ENCODE measurements at places on chromosomes 5 and 9.

GRCh38 chr9:97703437-97704344, 6.6 kb upstream of the XPA start:
- DNase-seq = no peak

- DNase-seq = no peak
These were observed 291.0 kb downstream of the TAF11L14 start for GRCh38 chr5:17925276-17925675.

- no peak for DNase-seq
These were observed 203.6 kb upstream of the PRDM9 start for GRCh38 chr5:23303836-23304235.

GRCh38 chr9:28320616-28321015, 747.3 kb upstream of the C9orf72 start:
- no peak for DNase-seq

- no peak for DNase-seq
These were observed 157.4 kb upstream of the OTULINL start for GRCh38 chr5:14424011-14424685.

GRCh38 chr5:95081982-95082381, 202.9 kb downstream of the MCTP1 start:
- DNase-seq = no peak

DNA sequence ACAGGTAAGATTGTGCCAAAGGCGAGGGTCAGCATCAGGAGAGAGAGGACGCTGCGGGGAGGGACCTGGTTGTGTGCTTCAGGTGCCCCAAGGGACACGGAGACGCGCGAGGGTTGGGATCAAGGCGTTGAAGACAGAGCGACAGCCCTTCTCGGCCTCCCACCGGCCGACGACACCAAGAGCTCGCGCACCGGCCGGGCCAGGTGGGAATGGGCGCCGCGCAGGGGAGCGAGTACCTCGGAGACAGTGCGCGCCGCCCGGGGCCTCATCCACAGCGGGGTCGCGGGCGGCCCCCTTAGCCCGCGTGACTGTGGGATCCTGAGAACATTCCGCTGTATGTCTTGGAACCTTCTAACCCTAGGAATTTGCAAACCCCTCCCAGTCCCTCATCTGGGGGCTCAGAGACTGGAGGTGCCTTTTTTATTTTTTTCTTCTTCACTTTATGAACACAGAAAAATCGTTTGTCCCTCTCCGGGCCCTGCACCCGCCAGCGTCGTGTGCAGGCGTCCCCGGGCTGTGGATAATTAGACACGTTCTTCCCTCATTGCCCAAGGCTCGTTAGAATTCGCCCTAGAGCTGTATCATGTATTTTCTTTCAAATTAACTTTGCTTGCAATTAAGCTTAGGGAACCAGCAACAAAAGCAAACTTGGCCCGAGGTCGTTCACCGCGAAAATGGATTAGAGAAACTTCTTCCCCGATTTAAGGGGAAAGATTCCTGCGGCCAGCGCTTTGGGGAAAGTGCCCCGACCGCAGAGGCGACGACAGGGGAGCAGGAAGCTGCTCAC, 4.8 kb downstream of the FOXE1 start:
- no peak for DNase-seq

DNA sequence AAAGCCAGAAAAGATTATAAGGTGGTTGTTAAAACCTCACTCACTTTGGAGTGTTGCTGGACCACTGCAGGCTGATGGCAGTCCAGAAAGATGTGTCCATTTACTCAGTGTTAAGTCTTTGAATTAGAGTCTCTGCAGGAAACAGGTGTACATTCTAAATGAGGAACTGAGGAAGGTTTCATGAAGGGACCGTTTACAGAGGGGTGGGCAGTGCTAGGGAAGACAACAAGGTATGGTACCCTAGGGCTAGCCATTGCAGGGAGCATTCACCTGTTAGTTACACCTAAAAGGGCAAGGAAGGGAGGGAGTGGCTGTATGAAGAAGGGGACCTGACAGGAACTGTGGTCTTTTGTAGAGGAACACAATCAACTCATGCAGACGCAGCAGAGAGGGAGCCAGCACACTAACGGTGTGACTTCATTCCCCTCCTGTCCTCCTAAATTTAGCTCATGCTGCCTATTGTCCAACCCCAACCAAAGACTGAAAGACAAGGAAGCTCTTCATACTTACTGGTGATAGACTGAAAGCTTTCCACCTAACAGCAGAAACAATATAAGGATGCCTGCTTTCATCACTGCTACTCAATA, 32.2 kb upstream of the PAX5 start:
- no peak for DNase-seq

GRCh38 chr5:137822158-137822764, 45.4 kb upstream of the MYOT start:
- DNase-seq = no peak

GRCh38 chr5:179836225-179837019, 15.7 kb downstream of the SQSTM1 start:
- DNase-seq = no peak

GRCh38 chr5:107698286-107698685, 27.5 kb upstream of the EFNA5 start:
- DNase-seq = no peak

- DNase-seq = no peak
These were observed 290.9 kb upstream of the RGMB start for GRCh38 chr5:98482321-98483300.

GRCh38 chr5:97182571-97183099, 412 bp downstream of the RIOK2 start:
- no peak for DNase-seq

DNA sequence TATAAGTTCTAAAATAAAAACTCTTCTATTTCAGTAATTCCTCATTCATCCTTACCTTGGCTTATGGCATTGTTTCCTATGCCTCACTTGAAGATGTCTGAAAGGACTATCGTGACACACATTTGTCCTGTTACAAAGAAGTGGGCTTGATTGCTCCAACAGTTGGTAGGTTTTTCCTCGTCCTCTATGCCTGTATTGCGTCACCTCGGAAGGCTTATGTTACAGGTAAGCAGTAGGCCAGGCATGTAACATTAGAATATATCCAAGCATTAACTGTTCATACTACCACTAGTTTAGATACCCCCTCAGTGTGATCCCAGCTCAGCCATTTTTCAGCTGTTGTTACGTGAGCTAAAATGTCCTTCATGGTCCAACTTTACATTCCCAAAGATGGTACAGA, 116.7 kb downstream of the MLLT3 start:
- DNase-seq = no peak

DNA sequence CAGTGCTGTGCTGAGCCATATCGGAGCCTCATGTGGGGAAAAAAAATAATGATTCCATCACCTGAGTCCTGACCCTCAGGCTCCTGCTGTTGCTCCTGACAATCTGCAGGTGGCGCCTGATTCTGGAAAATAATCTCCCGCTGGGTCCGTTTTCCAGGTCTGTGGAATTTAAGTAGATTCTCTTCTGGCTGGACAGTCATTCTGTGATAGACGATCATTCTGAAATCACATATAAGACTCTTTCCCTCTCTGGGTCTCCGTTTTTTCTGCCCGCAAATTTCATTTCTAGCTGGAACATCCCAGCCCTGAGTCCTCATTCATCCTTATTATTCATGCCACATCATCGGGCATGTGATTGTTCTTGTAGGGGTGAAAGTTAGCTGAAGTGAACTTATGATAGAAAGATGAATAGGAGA, 22.1 kb upstream of the STXBP1 start:
- DNase-seq = no peak

DNA sequence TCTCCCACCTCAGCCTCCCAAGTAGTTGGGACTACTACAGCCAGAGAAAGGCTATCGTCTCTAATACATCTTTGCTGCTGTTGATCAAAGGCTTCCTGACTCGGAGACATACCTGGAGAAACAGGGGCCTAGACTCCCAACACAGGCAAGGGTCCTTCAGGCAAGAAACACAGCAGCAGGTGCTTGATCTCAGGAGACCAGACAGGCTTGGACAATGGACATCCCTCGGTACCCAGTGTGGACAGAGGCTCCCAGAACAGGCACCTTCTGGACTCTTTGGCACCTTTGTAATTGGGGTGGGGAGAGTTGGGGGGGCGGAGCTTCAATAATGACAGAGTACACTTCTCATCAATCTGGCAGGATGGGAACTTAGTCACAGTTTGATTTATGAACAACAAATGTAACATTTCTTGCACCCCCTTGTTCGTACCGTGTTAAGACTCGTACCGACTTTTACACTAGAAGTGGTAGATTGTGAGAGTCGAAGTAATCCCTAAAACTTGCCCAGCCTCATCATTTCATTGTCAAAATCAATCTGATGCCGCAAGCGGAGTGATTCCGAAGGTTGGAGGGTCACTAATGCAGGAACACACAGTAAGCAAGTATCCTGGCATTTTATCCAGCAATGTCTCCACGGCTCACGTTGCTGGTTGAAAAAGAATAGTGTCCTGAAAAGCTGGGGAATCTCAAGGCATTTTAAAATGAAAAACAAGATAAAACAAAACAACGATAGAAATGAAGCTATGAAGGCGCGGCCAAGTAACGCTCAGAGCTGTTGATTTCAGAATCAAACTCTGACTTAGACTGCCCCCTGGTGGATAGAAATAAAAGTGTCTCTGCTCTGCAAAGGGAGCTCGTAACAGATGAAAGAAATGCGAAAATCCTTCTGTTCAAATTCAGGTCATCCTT, 46.4 kb upstream of the STK32A start:
- peak; percentile 4 for DNase-seq

GRCh38 chr9:129052592-129052991, 16.2 kb downstream of the MIGA2 start:
- DNase-seq = no peak

- no peak for DNase-seq
These were observed 59.5 kb upstream of the ALDH1B1 start for GRCh38 chr9:38333047-38333446.

- no peak for DNase-seq
These were observed 128.2 kb upstream of the RASEF start for GRCh38 chr9:83191154-83191553.

DNA sequence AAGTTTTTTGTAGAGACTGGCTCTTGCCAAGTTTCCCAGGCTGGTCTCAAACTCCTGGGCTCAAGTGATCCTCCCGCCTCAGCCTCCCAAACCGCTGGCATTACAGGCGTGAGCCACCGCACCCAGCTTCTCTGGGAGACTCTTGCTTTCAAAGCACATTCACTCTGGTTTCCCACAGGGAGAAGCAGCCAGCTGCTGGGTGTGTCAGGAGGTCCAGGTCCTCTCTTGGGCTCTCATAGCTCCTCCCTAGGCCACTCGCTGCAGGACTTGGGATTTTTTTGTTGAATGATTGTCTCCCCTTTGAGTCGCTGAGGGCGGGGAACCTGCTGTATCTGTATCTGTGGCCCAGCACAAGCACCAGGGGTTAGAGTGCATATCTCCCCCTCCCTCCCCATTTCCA, 68.4 kb upstream of the RAPGEF1 start:
- no peak for DNase-seq

GRCh38 chr9:112677040-112677439, 40.9 kb downstream of the INIP start:
- no peak for DNase-seq

- DNase-seq = no peak
These were observed 67.8 kb downstream of the ACTBL2 start for GRCh38 chr5:57414857-57415256.

DNA sequence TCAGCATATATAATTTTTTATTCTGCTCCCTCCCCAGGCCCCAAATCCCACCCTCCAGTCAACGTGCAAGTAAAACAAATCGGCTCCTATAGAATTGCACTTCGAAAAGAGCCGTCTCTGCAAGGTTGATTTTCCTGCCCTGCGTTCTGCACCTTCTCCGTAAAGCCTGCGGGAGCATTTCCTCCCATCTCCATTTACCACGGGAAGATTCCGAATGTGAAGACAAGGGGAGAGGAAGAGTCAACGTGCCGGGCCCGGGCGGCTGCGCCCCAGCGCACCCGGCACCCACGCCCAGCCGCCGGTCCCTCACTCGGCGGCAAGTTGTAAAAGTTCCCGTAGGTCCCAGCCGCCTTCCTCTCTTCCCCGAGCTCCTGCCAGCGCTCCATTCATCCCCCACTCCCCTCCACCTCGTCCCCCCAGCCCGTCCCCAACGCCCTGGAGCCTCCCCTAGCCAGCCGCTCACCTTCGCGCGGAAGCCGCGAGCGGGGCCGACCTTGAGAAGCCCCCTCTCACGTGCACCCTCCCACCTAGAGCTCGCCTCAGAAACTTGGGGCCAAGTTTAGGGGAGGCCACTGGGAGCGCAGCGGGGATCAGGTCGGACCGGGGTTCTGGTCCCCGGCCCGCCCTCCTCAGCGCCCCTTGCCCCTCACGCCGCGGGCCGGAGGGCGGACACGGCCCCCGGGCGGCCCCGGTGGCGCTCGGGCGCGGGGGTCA, 431 bp downstream of the BNC2 start:
- DNase-seq = no peak
